Frontal cortex (tissue), 4 donors: ENCODE measurements at places on chromosomes 7 and 10. TPM values are rescaled to one million over a fixed set of nuclear protein-coding genes. Genes with fewer than 3 reads are reported as not detected.

- DNase-seq, result no peak
Observed at GRCh38 chr10:11403116-11403515, 208.3 kb downstream of the USP6NL start.

UCMA gene
- total RNA-seq, result not detected

GRCh38 chr7:70810558-70811139, 321.3 kb upstream of the GALNT17 start:
- no peak for DNase-seq

DNA sequence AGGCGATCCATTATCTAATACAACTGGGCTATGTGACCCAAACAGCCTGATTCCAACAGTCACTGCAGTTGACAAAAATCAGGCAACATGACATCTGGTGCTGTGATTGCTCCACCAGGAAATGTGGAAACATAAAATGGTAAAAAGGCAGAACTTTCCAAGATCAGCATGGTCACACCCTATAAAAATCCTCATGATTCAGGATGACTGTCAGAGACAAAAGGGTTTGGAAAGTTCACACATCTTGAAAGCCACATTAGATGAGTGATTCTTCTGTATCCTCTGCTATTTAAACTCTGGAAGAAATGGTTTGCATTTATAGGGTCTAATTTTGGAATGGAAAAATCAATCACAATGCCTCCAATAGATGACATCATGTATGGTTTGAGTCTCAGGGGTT, 662.6 kb upstream of the IGFBP3 start:
- DNase-seq, result no peak

ENTPD1 gene
- total RNA-seq, result 6.9 TPM

DNA sequence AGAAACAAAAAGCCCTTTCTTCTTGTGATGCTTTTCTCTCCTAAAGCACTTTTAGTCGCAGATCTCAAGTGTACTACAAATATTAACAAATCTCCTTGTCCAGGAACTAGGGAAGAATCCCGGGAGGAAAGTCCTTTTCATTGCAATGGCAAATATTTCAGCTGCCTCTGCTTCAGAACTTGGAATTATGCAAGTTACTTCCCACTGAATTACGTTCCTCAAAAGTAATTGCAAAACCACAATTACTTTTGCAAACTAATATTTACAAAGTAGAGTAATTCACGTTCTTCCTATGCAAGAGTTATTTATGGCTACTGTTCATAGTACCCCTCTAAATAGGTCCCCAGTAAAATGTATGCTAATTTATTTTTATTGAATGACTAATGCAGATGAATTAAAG, 14.5 kb downstream of the PRKCQ start:
- no peak for DNase-seq

DNA sequence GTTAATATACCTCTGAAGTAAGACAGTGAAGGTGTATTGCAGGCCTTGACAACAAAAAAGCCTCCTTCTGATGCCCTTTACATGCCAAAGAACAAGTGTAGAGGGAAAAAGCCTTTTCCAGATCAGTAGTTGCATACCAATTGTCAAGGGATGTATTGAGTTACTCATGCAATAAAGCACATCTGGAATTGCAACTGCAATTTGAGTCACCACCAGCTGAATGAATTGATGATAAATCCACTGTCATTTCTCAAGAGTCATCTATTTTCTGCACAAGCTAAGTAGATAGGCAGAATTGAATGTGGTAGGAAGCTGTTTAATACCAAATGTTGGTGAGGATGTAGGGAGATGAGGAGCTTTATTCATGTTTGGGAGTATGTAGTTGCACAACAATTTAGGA, 325.9 kb upstream of the SMIM30 start:
- DNase-seq, result no peak

LRIT1 gene
- total RNA-seq, result not detected

GRCh38 chr7:50556247-50556991, 8.8 kb downstream of the DDC start:
- no peak for DNase-seq

- no peak for DNase-seq
Observed at GRCh38 chr7:6546498-6547251, 4.6 kb downstream of the GRID2IP start.

DNA sequence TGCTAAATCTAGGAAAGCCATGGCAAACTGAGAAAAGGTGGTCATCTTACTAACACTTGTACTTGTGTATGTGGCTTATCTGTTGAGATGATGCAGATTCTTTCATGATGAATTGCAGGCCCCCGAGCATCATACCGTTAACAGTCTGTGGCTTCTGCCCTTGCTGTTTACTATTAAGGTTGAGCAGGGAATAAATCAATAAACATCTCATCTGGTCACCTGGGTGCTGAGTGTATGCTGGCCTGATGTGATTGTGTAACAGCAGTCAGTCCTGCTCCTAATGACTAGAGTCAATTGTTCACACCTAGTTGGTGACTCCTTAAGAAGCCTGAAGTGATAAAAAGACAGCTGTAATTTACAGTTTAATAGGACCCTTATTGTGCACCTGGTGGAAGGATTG, 8.3 kb upstream of the GNAT3 start:
- DNase-seq, result no peak

DNA sequence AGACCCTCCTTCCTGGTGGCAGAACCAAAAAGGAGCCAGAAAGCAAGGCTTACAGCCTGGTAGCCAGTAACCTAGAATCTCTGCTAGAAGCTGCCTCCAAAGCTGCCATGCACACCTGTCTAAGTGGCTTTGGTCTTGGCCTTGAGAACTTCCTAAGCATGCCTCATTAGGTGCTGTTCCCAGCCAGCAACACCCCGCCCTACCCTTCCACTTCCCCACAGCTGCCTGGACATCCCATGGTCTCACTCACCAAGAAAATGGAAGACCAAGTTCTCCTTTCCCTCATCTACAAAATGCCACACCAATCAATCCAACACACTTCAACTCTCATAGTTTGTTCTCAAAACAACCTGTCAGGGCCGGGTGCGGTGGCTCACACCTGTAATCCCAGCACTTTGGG, 4.2 kb downstream of the PSAP start:
- DNase-seq, result no peak

- DNase-seq, result peak; percentile 26
Observed at GRCh38 chr7:104328296-104328969, at the start of gene LHFPL3. TSS of gene LHFPL3 (plus strand) at chr7:104328603.

- DNase-seq, result peak; percentile 55
Observed at GRCh38 chr10:132961787-132962622, 19.6 kb upstream of the CFAP46 start.

DNA sequence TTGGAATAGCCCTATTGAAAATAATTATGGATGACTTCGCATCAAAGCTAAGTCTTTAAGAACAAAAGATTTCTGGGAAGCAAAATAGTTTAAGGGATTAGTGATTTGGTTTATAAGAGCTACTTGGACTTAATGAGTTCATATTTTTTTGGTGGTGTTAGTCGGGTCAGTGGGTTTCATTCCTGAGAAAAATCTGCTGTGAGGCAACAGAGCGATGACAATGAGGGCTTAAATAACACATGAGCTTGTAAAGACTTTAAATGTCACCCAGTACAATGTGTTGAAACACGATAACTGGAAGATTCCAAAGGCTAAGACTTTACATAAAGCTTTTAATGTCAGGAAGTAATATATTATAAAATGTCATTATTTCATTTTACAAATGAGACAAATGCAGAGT, 178.8 kb downstream of the ARL4A start:
- no peak for DNase-seq

GRID2IP gene
- total RNA-seq, result 0.41 TPM

DNA sequence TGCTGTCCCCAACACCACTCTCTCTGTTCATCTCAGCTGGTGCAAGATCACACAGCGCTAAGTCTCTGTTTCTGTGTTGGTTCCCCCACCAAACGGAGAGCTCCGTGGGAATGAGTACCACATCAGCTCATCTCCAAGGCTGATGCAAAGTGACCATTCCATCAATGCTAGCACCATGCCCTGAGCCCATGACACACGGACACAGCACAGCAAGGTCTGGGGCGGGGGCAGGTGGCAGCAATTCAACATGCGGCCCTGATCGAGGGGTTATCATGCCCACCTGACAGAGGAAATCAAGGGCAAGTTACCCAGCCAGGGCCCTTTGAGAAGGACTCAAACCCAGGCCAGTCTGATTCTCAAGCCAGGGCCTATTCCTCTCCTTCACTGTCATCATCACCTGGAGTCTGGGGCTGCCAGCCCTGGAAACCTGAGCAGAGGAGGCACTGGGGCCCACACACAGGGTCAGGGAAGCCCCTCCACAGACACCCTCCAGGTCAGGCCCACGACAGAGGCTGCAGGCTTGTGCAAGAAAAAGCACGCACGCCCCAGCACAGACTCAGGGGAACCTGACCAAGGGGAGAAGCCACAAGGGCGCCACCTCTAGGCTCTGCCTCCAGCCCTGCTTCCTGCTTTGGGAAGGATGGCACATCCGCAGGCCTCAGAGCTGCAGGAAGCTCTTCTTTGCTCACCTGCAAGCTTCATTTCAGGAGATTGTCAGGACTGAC, 74.8 kb downstream of the GRID1 start:
- no peak for DNase-seq

DNA sequence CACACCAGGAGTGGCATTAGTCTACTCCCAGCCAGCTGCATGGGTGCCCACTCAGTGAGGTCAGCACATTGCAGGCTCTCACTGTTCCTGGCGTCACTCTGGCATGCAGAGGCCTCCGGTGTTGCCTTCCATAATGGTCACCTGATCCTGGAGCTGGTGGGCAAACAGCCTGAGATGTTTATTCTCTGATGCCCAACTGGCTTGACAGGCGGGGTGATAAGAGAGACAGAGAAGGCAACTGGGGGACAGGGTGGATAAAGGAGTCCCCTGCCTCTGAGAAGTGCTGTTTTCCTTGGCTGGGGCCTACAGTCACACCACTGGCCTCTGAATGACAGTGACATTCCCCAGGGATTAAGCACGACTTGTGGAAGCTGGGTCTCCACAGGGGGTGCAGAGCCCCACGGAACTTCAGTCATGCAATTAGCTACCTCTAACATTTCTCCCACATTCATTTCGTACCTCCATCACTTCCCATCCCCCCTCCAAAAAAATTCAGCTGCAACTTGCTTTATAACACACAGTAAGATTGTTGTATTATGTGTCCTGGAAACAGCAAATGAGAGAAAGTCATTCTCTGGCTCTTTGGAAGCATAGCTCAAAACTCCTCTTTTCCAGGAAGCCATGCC, 7.1 kb upstream of the RBM20 start:
- DNase-seq, result no peak

GRCh38 chr7:12434012-12434642, 30.5 kb upstream of the VWDE start:
- DNase-seq, result no peak

DNA sequence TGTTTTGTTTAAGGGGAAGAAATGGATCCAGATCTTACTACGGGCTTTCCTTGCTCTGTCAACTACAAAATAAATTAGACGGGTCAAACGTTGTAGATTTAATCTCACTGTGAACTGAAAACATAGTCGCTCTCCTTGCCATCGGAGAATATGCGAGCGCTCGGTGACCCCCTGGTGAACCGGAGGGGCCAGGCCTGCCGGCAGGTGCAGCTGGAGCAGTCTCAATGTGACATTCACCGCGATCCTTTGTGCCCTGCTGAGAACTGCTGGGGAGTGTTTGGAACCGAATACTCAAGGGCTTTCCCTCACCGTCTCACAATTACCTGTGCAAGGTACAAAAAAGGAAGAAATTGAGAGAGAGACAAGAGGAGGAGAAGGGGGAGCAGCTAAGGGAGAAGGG, 174.1 kb upstream of the GPR26 start:
- no peak for DNase-seq

DNA sequence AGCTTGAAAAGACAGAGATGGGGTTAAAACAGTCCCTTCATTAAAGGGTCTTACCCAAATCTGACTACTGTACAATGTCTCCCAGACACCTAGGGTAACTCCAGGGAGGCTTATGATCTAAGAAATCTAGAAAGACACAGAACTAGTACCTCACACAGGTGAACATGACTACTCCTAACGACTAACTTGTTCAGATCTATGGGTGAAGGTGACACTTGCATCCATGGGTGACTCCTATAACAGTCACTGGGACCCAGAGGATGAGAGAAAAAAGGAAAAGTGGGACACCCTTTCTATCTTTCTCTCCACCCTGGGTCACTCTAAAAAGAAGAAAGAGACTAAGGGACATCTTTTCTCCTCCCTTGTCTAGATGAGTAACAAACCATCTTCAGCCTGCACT, 19.2 kb downstream of the AKR1C8 start:
- no peak for DNase-seq

DNA sequence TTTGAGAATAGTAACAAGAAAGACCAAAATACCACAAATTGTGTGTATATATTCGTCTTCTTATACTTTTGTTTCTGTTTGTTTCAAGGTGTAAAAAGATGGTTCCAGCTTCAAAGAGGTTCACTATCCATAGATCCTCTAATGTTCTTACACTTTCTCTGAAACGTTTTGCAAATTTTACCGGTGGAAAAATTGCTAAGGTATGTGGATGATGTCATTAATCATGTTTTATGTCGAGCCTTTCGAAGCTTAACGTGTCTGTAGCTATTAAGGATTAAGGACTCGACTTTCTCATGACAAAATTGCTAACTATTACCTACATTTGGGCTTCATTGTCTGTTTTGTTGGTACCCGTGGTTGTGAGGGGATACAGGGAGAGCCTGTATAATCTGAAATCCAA, 112.8 kb downstream of the ANKRD61 start:
- DNase-seq, result no peak

DNA sequence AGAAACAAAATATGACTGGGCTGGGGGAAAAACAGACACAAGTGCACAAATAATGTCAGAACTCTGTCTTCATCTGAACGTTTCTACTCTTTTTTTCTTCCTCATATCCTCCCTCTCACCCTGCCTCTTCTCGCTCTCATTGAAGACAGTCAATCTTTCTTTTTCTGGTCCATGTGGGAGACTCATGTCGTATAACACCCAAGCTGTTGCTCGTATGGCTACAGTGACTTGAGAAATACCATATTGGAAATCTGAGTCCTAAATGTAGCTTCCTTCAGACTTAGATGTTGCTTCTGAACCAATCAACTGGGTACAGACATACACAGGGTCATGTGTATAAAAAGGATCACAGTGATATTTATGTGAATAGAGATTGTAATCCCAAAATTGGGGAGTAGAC, 579.8 kb upstream of the CELF2 start:
- DNase-seq, result no peak

- DNase-seq, result no peak
Observed at GRCh38 chr7:7979558-7979957, 11.0 kb downstream of the GLCCI1 start.

DNA sequence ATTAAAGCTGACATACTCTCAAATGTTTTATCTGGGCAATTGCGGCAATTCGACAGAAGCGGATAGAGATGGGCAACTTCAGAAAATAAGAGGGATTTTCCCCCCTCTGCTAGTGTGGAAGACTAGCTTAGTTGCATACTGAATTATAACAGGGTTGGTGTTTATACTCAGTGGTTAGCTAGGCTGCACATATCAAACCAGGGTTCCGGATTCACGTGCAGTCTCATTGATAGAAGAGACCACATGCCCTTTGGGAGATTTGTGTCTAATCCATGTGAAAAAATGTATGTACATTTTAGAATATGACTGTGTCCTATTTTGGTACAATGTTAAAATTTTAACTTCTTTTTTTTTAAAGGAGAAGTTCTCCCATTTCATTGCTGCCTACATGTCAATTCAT, 136.9 kb upstream of the FZD1 start:
- no peak for DNase-seq
